GM23338 (cell line): ENCODE measurements at places on chromosomes 5 and 9. TPM values are rescaled to one million over a fixed set of nuclear protein-coding genes. Genes with fewer than 3 reads are reported as not detected.
A peak's percentile ranks its signal among the peaks of the same experiment; 100 is the strongest.

NTNG2 gene
- total RNA-seq: 0.39 and 1.7 TPM in 2 replicates

BTNL3 gene
- not detected in 2 replicates for total RNA-seq

IL5 gene
- total RNA-seq: not detected in 2 replicates

TPRN gene
- 29.2 and 29.3 TPM in 2 replicates for total RNA-seq

MSX2 gene
- total RNA-seq: 0.17 and 0.62 TPM in 2 replicates

PDLIM4 gene
- total RNA-seq: 17.4 and 31.8 TPM in 2 replicates

- no peaks in the 10 kb centered on the region for H3K4me1 ChIP-seq
- no peak overlapping the region for H3K4me3 ChIP-seq
- H3K36me3 ChIP-seq: peaks cover 15% of the 10 kb centered on the region
Measured at GRCh38 chr9:100525563-100525962, 52.3 kb upstream of the CAVIN4 start.

- peaks cover 10% of the 10 kb centered on the region; the same call in 1 of the 2 replicates for H3K36me3 ChIP-seq
- no peaks in the 10 kb centered on the region for H3K4me1 ChIP-seq
- no peak overlapping the region for H3K4me3 ChIP-seq
- H3K27ac ChIP-seq: no peak overlapping the region; the same call in 1 of the 2 replicates
- H3K27me3 ChIP-seq: no peaks in the 10 kb centered on the region
- no peak for DNase-seq
Measured at GRCh38 chr9:121765021-121765950, 113.9 kb downstream of the DAB2IP start.

DNA sequence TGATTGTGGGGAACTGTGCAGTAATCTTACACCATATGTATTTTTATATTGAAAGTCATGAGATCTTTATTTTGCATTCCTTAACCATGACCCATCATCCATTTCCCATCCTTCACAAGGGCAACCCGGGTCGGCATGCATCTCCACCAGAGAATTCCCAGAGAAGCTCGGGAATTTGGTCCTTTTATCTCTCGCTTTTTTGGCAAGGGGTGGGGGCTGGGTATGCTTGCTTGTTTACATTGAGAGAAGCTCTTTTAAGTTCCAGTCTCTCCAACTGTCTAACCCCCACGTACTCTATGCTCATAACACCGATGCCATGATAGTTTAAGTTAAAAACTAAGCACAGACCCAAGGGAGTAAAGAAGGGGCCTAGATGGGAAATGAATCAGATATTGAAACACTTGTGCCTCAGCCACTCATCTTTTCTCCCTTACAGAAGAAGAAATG is 109.9 kb upstream of the NFIB start:
- H3K27me3 ChIP-seq: no peaks in the 10 kb centered on the region
- no peak overlapping the region for H3K4me3 ChIP-seq
- peaks cover 43% of the 10 kb centered on the region for H3K4me1 ChIP-seq
- H3K27ac ChIP-seq: peak overlapping the region; percentile 65; the same call in 1 of the 2 replicates
- DNase-seq: peak; percentile 70

DNA sequence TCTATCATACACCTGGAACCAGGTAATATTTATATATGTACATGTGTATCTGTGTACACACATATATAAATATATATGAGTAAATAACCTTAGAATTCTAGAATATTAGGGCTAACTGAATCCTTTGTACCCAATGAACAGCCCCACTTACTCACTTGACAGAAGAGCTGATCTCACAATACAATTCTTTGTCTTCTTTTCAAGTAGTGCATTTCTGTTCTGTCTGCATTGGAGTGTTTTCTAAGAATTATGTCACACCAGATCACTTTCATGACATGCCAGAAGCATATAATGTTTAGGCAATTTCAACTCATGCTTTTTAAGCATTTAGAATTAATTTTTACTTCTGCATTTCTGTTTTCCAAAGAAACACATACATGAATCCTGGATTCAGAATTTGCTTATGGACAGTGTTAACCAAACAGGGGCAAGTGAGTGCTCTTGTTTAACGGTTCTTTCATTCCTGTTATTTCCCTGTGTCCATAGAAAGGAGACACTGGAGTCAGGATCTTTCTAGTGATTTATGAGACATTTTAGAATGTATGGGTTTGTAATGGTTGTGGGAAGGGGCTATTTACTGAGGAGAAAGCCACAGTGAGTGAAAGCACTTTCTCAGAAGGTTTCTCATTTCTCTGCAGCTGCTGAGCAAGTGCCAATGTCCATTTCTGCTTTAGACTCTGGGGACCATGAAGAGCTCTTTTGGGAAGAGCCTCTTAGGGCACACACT is 123.2 kb downstream of the RMI1 start:
- no peak overlapping the region for H3K27ac ChIP-seq
- no peaks in the 10 kb centered on the region for H3K36me3 ChIP-seq
- H3K27me3 ChIP-seq: peaks cover 34% of the 10 kb centered on the region
- H3K4me1 ChIP-seq: peaks cover 9% of the 10 kb centered on the region; the same call in 1 of the 2 replicates
- H3K4me3 ChIP-seq: no peak overlapping the region

GRCh38 chr5:72587661-72588308 is 80.6 kb upstream of the ZNF366 start:
- H3K27ac ChIP-seq: no peak overlapping the region
- no peaks in the 10 kb centered on the region for H3K27me3 ChIP-seq
- no peaks in the 10 kb centered on the region for H3K36me3 ChIP-seq
- DNase-seq: peak; percentile 19

GRCh38 chr5:180808461-180809000 is 5.9 kb upstream of the MGAT1 start:
- H3K4me3 ChIP-seq: peak overlapping the region; percentile 95
- peaks cover 34% of the 10 kb centered on the region for H3K4me1 ChIP-seq
- H3K27me3 ChIP-seq: no peaks in the 10 kb centered on the region
- no peak for DNase-seq

- H3K4me3 ChIP-seq: no peak overlapping the region
- H3K27ac ChIP-seq: no peak overlapping the region
- H3K36me3 ChIP-seq: no peaks in the 10 kb centered on the region
- 0 out of 2 replicates have a peak, but pooled peaks cover 10% of the 10 kb centered on the region for H3K4me1 ChIP-seq
- DNase-seq: no peak
Measured at GRCh38 chr5:140202078-140202477, 27.1 kb downstream of the CYSTM1 start.

DNA sequence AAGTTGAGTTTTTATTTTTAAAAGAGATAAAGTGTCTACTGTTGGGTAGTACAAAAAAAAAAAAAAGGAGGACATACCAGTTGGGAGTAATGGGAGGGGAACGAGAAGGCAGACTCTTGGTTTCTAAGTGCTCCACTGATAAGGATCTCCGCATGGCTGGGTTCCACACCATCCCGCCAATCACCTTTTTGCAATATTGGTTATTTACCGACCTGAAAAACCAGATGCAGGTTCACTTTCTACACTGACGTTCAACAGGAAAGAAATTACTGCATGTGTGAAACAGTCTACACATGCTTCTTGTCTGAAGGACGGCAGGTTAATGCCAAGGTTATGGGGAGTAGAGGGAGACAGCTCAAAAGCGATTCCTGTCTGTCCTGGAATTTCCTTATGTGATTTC is 75.5 kb downstream of the PTPN3 start:
- H3K27ac ChIP-seq: no peak overlapping the region
- no peaks in the 10 kb centered on the region for H3K36me3 ChIP-seq
- H3K4me3 ChIP-seq: no peak overlapping the region
- no peaks in the 10 kb centered on the region for H3K27me3 ChIP-seq
- H3K4me1 ChIP-seq: peaks cover 7% of the 10 kb centered on the region; the same call in 1 of the 2 replicates
- DNase-seq: no peak

DNA sequence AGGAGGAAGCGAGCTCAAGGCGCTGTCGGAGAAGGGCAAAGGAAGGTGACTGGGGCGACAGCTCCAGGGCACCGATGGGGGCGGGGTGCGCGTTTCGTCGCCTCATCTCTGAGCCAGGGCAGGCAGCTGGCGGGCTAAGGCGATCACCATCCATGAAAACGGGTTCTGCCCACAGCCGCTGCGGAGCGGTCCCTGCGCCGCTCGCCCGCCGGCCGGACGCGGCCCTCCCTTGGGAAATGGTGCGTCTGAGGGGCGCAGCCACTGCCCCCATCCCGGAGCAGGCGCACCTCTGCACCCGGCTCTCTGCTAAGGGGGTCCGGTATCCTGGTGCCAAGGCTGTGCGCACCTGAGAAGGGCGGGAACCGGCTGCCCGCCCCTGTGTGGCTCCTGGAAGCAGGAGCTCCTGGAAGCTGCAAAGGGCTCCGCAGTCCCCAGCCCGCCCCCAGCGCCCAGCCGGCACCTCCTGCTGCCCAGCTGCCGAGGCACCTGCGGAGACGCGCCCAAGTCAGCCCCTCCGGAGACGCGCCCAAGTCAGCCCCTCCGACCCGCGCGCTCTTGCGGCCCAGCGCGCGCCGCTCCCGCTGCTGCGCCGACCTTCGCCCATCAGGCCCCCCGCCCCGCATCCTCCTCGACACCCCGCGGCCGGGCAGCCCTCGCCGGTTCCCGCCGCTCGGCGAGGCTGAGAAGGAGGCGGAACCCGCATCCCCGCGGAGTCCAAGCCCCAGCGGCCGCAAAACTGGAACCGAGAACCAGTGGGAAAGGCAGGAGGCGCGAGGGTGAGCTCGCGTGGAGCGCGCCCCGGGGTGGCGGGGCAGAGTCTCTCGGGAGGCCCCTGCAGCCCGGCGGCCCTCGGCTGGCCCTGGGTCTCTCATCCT is 757 bp downstream of the ANKRD34B start:
- DNase-seq: peak; percentile 54
- H3K4me3 ChIP-seq: peak overlapping the region; percentile 79
- no peaks in the 10 kb centered on the region for H3K36me3 ChIP-seq
- peaks cover 59% of the 10 kb centered on the region for H3K27me3 ChIP-seq
- peaks cover 5% of the 10 kb centered on the region; the same call in 1 of the 2 replicates for H3K4me1 ChIP-seq
